ENCODE measurements at places on chromosomes 4 and X. TPM values are rescaled to one million over a fixed set of nuclear protein-coding genes. Genes with fewer than 3 reads are reported as not detected.

XAGE2 gene
- polyA plus RNA-seq, result not detected

MAGEA8 gene
- polyA plus RNA-seq, result not detected

DUX4 gene
- polyA plus RNA-seq, result not detected

FMR1NB gene
- not detected for polyA plus RNA-seq

ZCCHC18 gene
- polyA plus RNA-seq, result 2.2 TPM

TMEM31 gene
- not detected for polyA plus RNA-seq

TREX2 gene
- 0.49 TPM for polyA plus RNA-seq

AR gene
- polyA plus RNA-seq, result 4.8 TPM

IL2 gene
- polyA plus RNA-seq, result not detected
